ENCODE measurements at places on chromosomes 5 and 9.
A peak's percentile ranks its signal among the peaks of the same experiment; 100 is the strongest.

DNA sequence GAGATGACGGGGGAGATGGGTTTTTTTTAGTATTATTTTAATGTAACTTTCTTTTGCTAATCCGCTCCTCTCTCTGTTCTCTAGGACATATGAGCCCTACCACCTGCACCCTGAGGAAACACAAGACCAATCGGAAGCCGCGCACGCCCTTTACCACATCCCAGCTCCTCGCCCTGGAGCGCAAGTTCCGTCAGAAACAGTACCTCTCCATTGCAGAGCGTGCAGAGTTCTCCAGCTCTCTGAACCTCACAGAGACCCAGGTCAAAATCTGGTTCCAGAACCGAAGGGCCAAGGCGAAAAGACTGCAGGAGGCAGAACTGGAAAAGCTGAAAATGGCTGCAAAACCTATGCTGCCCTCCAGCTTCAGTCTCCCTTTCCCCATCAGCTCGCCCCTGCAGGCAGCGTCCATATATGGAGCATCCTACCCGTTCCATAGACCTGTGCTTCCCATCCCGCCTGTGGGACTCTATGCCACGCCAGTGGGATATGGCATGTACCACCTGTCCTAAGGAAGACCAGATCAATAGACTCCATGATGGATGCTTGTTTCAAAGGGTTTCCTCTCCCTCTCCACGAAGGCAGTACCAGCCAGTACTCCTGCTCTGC is 4.8 kb downstream of the MSX2 start:
- no peak for DNase-seq

DNA sequence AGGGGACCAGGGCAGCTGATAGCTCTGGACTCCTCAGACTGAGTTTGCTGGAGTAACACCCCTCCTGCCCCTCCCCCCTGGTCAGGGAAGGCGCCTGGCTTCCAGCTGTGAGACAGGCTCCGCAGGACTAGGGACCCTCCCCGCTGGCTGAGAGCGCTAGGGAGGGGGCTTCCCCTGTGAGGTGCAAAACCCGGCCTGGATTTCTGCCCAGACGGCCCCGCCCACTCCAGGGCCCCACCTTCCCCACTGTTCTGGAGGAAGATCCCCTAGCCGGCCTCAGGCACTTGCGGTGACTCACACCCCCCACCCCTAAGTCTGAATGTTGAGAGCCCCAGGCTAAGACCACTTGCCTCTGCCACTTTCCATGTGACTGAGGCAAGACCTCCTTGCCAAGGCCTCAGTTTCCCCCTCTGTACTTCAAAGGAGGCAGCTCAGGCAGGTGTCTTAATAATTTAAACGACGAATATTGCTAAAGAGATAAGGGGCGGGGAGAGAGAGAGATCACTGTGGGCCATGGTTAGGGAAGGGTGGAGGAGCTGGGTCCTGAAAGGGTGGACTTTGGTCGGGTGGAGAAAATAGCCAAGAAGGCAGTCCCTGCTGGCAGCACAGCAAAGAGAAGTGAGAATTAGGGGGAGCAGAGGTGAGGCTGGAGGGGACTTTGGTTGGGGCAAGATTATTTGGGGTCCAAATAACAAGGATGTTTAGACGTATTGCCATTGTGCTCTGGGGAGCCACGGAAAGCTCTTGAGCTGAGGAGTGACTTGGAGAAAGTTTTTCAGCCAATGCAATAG is 1.0 kb upstream of the DAB2IP start:
- DNase-seq: no peak

DNA sequence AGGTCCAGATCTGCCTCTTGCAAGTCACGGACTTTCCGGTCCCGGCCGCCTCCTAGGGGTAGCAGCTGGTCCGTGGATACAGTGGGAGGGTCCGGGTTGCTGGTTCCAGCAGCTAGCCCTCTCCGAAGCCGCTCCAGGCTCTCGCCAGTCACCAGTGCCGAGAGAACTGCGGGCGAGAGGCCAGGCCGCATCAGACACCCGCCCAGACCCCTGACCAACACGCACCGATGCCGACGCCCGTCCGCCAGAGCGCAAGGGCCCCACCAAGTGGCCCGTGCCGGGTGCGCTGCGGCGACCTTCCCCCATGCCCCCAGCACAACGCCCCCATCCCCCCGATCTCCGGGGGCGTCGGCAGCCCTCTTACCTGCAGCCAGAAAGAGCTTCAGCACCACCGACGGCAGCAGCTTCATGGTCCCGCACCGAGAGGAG is 470 bp downstream of the HBEGF start:
- peak; percentile 55 for DNase-seq

DNA sequence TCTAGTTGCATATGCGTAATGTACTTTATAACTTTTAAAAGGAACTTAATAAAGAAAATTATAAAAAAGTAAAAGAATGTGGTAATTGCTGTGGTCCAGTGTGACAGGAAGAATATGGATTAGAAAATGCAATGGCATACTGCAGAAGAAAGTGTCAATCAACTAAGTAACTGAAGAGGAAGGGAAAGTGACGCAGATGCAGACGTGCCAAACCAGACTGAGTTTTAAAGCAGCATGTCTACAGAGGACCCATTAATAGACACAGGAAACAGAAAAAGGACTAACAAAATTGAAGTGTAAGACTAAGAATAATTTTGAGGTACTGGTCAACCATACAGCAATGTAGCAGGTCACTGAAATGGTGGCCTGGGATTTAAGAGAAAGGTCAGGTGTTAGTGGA is 73.3 kb downstream of the DPYSL3 start:
- DNase-seq: no peak

- DNase-seq: no peak
These were observed 102.3 kb upstream of the PHYKPL start for GRCh38 chr5:178334861-178335260.

DNA sequence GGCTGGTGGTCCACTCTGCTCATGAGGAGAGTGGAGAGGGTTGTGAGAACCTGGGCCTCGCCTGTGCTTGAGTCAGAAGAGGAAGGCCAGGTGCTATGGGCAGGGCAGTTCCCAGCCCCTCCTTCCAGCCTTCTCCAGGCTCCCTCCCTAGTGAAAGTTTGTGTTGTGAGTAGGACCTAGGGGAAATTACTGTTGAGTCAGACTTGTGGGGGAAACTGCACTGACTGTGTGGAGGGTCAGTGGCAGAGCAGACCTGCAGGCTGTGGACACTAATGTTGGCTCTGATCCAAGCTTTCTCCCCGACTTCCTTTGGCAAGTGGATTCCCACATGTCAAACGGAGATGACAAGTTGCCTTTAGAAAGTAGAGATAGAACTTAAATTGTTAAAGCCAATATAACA is 102.6 kb downstream of the ARHGAP26 start:
- no peak for DNase-seq

- no peak for DNase-seq
These were observed 62.5 kb upstream of the ITGA1 start for GRCh38 chr5:52725065-52725746.
